EH (cell line): ENCODE measurements at places on chromosomes 6 and 20.

GRCh38 chr6:106383573-106383972 is 23.1 kb downstream of the CRYBG1 start:
- no peak for DNase-seq

- no peak for DNase-seq
These were observed 2.9 kb upstream of the TMEM74B start for GRCh38 chr20:1187605-1188171.

DNA sequence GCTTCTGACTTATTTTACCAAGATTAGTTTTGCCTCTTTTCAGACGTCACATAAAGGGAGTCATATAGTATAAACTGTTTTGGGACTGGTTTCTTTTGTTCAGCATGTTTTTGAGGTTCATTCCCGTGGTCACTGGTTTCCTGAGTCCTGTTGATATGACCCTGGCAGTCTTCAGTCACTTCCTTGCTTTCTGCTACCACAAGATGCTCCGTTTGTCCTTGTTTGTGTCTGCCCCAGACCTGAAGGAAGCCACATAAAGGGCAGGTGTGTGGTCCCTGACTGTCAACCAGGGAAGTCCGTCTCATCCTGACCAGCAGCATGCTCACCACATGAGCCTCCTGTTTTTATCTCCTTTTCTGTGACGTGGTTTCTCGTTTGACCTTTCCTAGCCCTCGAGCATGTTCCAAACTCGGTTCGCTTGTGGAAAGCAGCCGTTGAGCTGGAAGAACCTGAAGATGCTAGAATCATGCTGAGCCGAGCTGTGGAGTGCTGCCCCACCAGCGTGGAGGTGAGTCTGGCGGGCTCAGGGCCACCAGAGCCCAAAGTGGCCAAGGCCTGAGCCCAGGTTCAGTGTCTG is 26.1 kb upstream of the C20orf204 start:
- DNase-seq, result no peak

GRCh38 chr20:52004715-52005114 is 186.9 kb downstream of the ZFP64 start:
- peak; percentile 39 for DNase-seq

DNA sequence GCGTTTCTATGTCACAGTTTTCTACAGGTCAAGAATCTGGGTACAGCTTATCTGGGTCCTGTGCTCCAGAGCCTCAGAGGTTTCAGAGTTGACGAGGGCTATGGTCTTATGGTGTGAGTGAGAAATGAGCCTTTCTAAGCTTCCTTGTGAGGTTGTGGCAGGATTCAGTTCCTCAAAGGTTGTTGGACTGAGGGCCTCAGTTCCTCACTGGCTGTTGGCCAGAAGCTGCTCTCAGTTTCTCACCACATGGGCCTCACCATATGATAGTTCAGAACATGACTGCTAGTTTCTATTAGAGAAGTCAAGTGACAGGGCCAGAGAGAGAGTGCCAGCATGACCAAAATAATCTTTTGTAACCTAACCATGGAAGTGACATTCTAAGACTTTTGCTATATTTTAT is 96.1 kb downstream of the NUS1 start:
- DNase-seq, result no peak

GRCh38 chr20:52889225-52889624 is 82.9 kb upstream of the TSHZ2 start:
- DNase-seq, result no peak

DNA sequence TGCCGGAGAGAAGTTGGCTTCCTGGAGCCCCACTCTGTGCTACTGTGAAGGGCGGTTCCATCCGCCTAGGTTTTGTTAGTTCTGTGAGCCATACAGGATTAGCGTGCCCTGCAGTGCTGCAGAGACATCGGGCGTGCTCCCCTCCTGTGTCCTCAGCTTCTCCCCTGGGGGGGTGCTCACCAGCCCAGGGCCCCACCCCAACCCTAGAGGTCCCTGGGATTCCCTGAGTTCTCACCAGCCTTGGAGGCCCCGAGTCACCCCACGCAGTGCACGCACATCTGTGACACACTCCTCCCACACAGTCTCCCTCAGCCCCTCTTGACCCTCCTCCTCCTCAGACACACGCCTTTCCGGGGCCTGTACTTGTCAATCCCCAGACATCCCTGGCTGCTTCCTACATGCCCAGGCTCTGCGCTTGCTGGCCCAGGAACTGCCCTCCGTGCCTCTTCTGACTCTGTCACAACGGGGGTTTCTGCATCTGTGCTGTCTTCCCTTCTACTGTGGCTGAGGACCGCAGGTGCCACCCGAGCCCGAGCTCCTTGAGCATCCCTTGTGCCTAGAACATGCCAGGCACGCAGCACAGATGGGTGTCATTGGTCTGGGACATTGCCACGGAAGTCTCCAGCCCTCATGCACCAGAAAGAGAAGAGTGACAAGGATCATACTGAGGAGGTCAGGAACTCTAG is 123.2 kb upstream of the RPS6KA2 start:
- DNase-seq, result no peak

GRCh38 chr6:38266921-38267354 is 372.8 kb downstream of the BTBD9 start:
- peak; percentile 20 for DNase-seq

DNA sequence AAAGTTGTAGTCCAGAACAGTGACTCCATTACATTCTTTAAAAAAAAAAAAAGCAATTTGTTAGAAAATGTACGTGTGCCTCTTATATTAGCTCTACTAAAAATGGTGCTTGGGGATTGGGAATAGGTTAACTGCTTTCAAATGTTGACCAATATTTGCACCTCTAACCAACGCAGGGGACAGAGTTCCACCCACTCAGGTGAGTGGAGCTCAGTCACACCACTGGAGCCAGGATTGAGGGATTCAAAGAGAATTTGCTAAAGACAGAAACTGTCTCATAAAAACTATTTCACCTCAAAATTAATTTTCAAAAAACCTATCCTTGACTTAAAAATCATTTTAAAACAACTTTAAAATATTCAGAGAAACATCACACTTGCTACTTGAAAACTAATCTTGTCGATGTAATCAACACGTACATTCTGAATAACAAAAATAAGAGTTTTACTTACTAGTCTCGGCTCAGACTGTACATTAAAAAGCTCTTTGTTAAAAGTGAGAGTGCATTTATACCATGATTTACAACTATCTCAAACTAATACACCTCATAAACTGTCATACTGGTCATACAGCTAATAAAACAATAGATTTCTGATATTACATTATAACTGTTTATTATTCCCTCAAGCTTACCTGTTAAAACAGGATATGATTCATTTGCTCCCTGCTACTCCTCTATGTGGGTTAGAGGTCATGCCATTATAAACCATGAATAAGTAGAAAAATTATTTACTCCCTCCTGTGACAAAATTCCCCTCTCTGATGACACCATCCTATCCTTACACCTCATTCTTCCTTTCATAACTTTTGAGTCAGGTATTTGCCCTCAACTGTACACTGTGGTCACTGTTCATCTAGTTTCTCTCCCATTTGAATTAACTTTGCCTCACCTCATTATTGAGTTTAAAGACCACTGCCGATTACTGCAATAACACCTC is 88.6 kb downstream of the PDE10A start:
- DNase-seq, result no peak

- DNase-seq, result no peak
These were observed 228.0 kb downstream of the PLCB1 start for GRCh38 chr20:8360035-8360434.

GRCh38 chr6:52049252-52050050 is 38.0 kb downstream of the PKHD1 start:
- peak; percentile 43 for DNase-seq

DNA sequence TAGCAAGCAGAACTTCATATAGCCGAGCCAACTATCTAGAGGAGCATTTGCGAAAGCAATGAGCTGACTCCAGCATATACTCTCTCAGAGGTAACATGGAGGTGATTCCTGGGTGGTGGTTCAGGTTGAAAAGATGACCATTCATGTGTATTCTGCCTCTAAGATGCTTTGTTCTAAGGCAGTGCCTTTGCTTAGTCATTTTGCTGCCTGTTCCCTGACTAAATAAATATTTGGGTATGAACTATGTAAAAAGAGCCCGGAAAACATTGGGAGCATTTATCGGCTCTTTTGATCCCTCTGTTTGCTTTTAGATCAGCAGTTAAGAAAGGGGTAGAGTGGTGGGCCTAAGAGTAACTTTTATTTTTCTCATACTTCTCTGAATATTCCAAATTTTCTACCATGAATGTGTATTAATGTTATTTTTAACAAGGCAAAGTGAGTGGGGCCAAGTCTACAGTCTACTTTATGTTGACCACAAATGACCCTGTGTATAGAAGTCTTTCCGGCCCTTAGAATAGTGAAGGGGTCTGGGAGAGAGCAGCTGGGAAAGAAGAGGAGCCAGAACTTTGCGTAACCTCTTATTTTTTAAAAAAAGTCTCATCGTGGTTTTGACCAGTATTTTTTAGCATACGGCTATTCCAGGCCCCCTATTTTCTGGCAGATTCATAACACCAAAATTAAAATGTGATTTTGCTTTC is 206.5 kb upstream of the EYA4 start:
- no peak for DNase-seq

- no peak for DNase-seq
These were observed 450.8 kb upstream of the SOX4 start for GRCh38 chr6:21142741-21143140.

DNA sequence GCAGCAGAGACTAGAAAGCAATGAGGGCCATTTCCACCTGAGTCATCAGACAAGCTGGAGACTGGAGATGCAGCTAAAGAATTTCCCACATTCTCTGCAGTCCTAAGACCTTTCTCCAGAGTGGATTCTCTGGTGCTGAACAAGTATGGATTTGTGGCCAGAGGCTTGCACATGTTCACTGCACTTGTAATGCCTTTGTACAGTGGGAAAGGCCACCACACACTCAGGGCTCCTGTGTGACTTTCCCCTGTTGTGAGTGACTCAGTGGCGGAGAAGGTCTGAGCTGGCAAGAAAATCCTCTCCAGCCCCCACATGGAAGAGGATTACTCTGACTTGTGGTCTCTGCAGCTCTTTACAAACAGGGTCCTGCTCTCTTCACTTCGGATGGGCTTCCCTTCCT is 192.3 kb downstream of the C6orf118 start:
- DNase-seq, result no peak

DNA sequence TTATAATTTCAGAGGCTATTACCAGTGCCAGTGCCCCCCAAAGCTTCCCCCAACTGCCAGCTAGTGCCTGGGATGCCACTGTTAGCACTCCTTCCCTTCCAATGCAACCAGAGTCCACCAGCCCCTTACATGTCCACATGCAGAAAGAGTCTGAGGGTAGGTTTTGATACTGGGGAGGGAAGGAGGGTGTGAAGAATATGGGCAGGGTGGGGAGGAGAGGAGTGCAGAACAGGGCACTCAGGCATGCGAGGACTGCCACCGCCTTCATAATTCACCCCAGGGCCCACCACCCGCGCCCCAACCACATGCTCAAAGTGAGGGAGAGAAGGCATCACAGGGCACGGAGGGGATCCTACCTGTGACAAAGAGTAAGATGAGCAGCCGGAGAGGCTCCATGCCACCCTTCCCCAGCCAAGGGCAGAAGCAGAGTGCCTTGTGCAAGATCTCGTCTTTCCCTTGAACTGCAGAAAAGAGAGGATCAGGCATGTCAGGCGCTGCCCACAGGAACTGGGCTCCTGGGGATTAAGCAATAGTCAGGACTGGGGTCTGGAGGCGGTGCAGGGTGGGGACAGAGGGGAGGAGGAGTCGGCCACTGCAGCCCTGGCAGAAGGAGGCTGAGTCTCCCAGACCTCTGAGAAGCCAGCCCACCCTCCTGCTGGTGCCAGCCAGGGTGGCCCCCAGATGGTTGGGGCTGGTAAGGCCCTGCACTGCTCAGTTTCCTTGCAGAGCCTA is at the start of gene TREM2:
Gene TREM2, minus strand, starts transcription at position 430 of the 732 bp plus-strand sequence. Its CDS starts 34 bp downstream, at position 396.
- no peak for DNase-seq

DNA sequence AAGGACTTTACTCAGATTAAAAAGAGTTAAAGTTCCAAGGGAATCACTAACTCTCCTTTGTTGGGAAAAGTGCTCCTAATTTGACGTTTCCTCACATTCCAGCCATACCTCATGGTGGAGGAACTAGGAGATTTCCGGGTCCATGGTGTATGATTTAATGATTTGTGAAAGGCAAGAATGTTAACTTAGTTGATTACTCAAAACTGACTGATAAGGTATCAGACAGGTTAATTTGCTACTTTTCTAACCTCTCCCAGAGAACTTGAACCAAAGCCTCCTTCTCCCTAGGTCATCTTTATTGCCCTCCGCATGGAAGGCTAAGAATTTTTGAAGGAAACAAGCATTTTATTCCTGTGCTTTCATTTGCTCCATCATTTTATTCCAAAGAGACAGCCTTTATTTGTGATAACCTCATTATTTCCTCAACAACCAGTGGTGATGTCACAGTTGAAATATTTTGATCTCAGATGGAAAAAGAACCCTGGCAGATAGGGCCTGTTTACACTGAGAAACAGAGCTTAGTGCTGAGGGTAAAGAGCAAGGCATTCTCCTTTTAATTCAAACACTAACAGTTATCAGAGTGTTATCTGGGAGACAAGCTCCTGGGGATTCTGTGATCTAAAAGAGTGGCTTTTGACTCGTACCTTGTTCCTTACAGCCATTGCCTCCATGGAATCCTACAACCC is 57.4 kb upstream of the BMP2 start:
- peak; percentile 57 for DNase-seq

DNA sequence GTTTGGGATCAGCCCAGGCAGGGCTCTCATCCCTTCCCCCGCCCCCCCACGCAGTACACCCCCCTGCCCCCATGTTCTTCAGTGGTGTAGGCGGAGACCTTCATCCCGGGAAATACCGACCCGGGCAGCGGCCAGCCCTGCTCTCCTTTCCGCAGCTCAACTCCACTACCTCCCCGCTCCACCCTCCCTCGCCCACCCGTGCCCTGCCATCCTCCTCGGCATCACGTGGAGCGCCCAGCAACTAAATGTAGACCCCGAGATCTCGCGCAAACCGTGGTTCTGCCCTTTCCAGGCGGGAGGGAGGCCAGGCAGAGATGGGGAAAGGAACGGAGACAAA is 1932.2 kb upstream of the DEFB115 start:
- no peak for DNase-seq

DNA sequence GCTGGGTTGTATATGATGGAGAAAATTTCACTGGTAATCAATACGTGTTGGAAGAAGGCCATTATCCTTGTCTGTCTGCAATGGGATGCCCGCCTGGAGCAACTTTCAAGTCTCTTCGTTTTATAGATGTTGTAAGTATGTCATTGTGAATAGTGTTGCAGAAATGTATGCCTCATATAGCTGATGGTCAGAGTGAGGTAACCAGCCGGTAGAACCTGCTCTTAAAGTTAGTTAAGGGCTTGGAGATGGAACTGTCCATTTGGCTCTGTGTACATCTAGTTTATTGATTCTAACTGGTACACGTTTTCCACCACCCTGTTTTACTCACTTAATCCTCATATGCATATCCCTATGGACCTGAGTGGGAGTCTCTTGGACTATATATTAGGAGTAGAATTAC is 73.5 kb downstream of the RTN4IP1 start:
- no peak for DNase-seq

- no peak for DNase-seq
These were observed 34.4 kb upstream of the ENPP1 start for GRCh38 chr6:131773284-131773950.
